ENCODE measurements at places on chromosomes 13 and 19. TPM values are rescaled to one million over a fixed set of nuclear protein-coding genes. Genes with fewer than 3 reads are reported as not detected.

Gene KRTDAP
- 1.6 TPM for total RNA-seq

Gene PDE4C
- 0.43 TPM for total RNA-seq

Gene RXFP2
- total RNA-seq = not detected

Gene ZSCAN5A
- 7.0 TPM for total RNA-seq

Gene SLC10A2
- total RNA-seq = 2.6 TPM

Gene SBNO2
- 15.2 TPM for total RNA-seq

- no peak for DNase-seq
- H3K27me3 ChIP-seq = no peaks in the 10 kb centered on the region
- H3K4me1 ChIP-seq = peaks cover 6% of the 10 kb centered on the region
- no peaks in the 10 kb centered on the region for H3K36me3 ChIP-seq
Observed at GRCh38 chr13:30376426-30377311, 45.6 kb upstream of the UBE2L5 start.

GRCh38 chr13:77565635-77566034 is 30.1 kb downstream of the SCEL start:
- H3K27ac ChIP-seq = no peak overlapping the region
- no peaks in the 10 kb centered on the region for H3K4me1 ChIP-seq
- H3K27me3 ChIP-seq = no peaks in the 10 kb centered on the region

DNA sequence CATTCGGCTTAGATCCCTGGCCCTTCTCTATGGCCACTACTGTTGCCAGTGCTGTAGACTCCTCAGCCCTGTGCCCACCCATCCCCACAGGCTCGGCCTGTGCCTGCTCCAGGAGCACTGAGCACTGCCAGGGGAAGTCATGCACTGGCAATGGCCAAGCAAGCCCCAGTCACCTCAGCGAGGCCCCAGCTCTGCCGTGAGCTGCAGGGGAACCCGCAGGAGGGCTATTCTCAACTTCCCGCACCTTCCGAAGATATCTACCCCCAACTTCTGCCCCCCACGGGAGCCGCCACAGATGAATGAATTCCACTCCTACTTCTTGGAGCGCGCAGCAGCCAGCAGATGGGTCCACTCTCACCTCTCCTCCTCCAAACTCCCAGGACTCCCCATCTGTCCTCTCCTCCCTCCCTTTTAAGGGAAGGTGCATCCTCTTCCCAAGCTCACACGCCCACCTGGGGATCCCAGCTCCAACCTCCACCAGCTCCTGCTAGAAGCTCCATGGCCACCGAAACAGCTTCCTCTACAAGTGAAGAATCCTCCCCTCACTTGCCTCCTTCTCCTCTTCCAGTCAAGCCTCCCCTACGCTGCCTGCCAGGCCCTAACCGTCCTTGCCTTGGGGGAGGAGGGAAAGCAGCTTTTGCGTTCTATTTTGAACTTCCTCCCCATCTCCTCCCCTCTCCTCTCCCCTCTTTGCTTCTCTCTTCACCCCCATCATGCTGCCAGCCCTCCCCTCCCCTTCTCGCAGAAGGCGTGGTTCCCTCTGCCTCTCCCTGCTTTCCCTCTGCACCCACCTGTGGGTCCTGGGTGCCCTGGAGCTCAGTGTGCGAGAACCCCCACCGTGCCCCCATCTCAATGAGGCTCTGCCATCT is 52.2 kb downstream of the PEPD start:
- no peak overlapping the region for H3K4me3 ChIP-seq
- H3K36me3 ChIP-seq = no peaks in the 10 kb centered on the region
- no peaks in the 10 kb centered on the region for H3K4me1 ChIP-seq
- no peak overlapping the region for H3K27ac ChIP-seq
- no peaks in the 10 kb centered on the region for H3K27me3 ChIP-seq

DNA sequence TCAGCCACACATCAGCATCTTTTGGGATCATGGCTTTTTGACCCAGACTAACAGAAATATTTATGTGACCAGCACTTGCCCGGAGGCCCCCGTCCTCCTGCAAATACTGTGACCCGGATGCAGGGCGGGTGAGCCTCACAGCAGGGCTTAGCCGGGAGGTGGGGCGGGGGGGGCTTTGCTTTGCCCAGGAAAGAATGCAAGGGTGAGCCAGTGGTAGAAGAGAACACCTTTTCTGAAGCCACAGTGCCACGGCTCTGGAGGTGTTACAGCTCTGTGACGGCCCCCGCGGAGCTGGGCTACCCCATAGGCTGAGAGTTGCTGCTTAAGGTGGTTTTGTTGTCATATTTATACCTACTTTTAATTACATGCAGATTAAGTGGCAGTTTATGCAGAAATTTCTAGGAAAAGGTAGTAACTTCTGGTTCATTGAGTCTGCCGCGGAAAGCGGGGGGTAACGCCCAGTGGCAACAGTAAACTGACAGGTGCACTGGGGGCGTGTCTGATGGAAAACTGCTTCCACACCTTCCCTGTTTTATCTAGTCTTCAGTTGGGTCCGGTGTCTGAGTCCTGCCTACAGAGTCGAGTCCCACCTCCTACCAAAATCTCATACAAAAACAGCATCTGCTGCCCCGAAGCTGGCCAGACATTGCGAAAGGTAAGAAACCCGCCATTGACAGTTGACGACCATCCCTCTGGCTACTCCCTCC is 187.9 kb downstream of the TEX29 start:
- peaks cover 4% of the 10 kb centered on the region for H3K27me3 ChIP-seq
- no peak for DNase-seq
- no peaks in the 10 kb centered on the region for H3K4me1 ChIP-seq
- H3K4me3 ChIP-seq = no peak overlapping the region
- no peak overlapping the region for H3K27ac ChIP-seq

- no peak overlapping the region for H3K4me3 ChIP-seq
- H3K36me3 ChIP-seq = no peaks in the 10 kb centered on the region
- H3K4me1 ChIP-seq = no peaks in the 10 kb centered on the region
- no peaks in the 10 kb centered on the region for H3K27me3 ChIP-seq
Observed at GRCh38 chr19:27660428-27660827, 1552.5 kb downstream of the UQCRFS1 start.
